ENCODE measurements at places on chromosomes 5 and 9.

DNA sequence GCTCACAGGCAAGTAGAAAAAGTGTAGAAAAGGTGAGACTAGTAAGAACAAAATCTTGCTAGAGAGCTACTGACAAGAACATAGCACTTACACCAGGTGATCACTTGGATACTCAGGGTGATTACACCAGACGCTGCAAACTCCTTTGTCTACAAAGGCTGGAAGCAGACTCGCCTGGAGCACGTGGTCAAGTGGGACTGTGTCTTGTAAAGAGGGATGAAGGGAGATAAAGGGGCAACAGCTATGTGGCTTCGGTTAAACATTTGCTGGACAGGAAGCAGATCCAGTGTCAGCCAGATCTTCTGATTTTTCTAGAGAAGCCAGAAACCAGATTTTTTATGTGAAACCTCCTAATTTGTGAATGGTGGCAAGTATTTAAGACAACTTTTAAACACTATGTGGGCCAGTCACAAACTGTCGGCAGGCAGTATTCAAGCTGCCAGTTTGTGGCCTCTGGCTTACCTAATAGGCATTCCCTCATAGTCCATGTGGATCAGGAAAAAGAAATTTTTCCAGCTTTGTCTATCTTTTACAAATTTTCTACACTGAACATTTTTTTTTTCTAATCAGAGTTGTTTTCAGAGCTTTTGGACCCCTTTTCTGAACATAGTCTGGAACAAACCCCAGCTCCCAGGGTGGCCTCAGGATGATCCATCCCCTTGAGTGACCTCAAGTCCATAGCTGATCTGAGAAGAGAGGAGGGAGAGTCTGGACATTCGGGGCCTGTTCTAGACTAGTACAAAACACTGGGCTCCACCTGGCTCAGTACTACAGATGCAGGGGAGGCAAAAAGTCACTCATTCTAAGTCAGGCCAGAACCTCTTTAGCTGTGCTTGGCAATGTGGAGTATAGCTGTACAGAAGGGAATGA is 262.9 kb downstream of the ARRDC3 start:
- DNase-seq: no peak

DNA sequence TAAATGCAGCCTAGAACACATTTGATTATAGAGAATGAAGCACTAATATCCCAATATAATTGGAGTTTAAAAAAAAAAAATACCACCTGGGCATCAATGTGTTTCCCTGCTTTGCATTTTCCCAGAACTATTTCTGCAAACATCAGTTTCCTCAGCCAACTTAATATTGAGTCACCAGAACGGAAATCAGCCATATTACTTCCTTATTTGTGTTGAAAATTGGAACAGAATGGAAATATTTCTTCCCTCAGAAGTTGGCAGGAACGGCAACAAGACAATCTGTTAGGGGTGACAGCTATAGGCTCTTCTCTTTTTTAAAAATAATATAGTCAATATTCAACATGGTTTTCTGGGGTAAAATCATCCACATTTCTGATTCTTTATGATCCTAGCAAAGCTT is 4.0 kb downstream of the MFAP3 start:
- peak; percentile 56 for DNase-seq

GRCh38 chr9:969310-970150 is 6.9 kb upstream of the DMRT3 start:
- DNase-seq: no peak

- no peak for DNase-seq
These were observed 70.5 kb upstream of the LRRTM2 start for GRCh38 chr5:138945421-138946240.

DNA sequence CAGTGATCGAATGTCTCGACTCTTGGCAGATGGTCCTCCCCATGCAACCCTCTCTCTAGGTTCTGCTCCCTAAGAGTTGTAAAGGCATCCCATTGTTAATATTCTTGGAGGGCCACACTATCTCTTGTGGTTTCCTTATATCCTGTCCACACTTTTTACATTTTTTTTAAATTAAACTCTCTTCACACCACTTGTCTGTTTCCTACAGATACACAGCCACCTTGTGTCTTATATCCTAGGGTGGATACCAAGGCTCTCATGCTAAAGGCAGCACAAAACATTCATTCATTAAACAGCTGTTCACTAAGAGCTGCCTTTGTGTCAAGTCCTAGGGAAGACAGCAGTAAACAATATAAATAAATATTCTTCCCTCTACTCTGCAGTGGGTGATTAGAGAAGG is 60.5 kb upstream of the SHISAL2B start:
- DNase-seq: no peak

DNA sequence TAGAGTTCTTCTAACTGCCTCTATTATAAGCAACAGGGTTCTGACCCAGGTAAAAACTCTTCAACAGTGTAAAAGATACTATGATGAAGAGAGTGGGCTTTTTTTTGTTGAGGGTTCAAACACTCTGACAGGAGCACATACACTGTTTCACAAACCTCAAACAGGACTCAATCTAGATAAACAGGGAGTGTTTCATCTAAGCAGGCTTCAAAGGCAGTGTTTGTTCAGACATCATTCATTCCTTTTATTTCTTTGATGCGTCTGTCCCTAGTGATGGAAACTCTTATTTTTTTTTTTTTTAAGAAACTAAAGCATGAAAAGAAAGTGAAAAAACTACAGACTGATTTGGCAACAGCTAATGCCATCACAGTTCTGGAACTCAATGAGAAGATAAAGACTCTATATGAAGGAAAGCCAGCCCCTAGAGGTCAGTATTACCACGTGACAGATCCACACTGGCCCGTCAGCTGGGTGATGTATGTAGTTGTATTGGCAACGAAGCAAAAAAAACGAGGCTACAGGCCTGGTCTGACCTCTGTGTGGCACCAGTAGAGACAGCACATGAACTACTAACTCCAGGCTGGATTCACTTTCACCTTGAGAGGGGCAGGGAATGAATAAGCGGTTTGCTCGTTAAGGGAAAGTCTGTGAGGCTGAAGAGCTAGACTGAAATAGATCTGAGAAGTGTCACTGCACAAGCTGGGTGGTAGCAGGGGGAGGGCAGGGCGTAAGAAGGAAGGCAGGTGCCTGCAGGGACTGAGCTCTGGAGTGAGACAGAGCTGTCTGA is 172.2 kb downstream of the CCDC192 start:
- peak; percentile 23 for DNase-seq

- no peak for DNase-seq
These were observed 76.9 kb downstream of the RGS3 start for GRCh38 chr9:113540466-113540865.

GRCh38 chr5:129125819-129126218 is 31.3 kb downstream of the ISOC1 start:
- peak; percentile 10 for DNase-seq

DNA sequence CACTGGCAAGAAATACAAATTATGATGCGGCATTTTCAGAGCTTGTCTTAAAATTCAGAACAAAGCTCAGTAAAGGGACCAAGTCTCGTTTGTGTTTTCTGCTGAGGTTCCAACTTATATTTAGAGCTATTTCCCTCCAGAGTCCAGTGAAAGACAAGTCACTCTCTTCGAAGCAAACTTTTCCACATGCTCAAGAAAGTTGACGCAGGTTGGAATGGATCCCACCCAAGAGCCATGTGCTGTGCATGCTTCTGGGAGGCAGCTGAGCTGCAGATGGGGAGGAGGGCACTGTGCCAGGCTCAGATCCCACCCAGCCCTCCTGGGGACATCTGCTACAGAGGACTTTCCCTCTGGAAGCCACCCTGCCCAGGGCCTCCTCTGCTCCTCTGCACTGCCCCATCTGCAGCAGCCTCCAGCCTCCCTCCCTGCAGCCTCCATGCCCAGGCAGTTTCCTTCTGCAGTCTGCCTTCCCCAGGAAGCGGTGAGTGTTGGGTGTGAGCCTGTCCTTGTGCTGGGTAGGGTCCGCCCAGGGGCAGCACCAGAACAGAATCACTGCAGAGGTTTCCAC is 75.3 kb downstream of the COL23A1 start:
- no peak for DNase-seq

- no peak for DNase-seq
These were observed 4.1 kb upstream of the SEMA6A start for GRCh38 chr5:116578676-116579075.

DNA sequence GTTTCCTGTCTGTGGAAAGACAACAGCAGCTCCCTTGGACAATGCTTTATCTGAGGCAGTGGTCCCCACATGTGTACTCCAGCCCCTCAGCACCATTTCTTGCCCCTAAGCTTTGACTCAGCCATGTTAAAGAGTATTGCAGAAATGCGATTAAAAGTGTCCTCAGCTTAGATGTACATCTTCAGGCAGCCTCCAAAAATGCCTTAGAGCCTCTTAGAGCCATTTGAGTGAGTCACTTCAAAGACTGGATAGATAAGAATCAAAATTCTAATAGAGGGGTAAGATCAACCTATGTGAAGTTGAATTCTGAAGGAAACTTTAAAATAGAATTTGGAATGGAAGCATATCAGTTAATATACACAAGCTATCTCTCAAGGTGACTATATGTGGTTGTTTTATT is 296.3 kb downstream of the ADAMTS6 start:
- no peak for DNase-seq

DNA sequence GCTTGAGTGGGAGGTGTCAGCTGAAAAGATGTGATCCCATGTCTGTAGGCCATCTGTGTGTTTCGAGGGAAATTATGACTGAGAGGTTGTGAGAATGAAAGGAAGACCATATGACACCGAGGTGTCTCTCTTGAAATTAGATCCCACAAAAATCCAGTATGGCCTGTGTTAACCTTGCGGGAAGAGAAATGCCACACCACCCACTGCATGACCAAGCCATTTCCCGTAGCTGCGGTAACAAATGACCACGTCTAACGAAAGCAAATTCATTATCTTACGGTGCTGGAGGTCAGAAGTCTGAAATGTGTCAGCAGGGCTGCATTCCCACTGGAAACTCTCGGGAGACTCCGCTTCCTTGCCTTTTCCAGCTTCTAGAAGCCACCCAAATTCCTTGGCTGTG is 11.6 kb downstream of the C9orf57 start:
- no peak for DNase-seq

GRCh38 chr5:173922527-173922926 is 34.4 kb downstream of the CPEB4 start:
- DNase-seq: no peak

GRCh38 chr5:145465474-145466263 is 369.5 kb downstream of the PRELID2 start:
- DNase-seq: no peak

- DNase-seq: peak; percentile 65
These were observed 28.9 kb downstream of the PLAC8L1 start for GRCh38 chr5:146076455-146076854.

DNA sequence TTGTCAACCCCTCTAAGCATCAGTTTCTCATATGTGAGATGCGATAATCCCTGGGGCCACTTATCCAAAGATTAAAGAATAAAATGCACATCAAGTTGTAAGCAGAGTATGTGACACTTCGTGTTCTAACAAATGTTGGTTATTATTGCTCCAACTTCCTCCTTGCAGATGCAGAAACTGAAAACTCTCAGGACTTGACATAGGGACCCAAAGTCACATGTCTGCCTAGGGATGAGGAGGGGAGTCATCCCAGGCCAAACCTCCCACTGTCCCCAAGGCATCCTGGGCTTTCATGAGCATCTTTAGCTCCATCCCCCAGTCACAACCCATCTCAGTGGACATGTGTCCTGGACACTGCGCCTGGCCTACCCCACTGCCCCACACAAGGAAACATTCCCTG is 27.5 kb upstream of the SYK start:
- no peak for DNase-seq

GRCh38 chr5:103033696-103034095 is 86.2 kb downstream of the GIN1 start:
- DNase-seq: no peak

- DNase-seq: no peak
These were observed 152.6 kb upstream of the MAST4 start for GRCh38 chr5:66443462-66444130.
